ENCODE measurements at places on chromosomes 4 and X.

DNA sequence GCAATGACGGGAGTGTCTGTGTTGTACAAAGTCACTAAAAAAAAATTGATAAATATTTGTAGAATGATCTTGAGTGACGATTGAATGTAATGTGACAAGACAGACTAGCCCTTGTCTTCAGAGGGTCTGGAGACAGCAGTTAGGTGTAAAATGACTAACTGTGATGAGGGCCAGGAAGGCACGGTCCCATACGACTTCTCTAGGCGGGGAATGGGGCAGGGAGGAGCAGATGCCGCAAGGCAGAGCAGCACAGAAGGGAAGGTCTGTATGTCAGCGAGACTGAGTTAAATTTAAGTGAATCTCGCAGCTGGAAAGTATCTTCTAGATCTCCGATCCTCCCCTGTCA, 405 bp downstream of the CENPE start:
- DNase-seq: no peak

- DNase-seq: no peak
Measured at GRCh38 chr4:68693325-68694075, 23.0 kb upstream of the UGT2B15 start.

DNA sequence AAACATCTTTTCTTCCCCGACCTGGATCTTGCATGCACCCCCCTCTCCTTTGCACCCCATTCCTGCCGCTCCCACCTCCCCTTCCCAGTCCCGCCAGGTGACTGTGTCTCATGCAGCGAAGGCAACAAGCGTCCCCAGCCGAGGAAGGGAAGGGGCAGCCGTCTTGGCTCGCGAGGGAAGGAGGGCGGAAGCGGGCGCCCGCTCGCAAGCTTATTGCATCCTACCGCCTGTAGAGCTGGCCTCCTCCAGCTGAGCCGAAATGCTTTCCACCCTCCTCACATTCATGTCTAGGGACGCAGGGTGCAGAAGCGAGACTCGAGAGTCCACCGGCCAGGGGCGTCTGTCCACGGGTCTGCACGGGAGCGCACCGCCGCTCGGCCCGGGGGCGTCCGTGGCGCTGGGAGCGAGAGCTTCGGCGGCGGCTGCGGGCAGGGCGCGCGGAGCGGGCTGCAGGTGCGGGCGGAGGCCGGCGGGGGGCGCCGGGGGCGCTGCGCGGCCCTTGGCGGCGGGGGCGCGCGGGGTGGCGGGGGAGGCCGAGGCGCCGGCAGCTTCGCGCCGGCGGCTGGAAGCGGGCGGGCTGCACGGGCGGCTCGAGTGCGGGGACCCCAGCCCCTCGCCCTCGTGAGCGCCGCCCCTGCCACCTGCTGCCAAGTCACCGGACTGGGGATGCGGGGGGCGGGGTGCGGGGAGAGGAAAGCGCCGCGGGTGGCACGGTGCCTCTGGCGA, at the start of gene KCNIP4:
Gene KCNIP4, minus strand, starts transcription at position 426 of the 726 bp plus-strand sequence.
- DNase-seq: no peak

GRCh38 chr4:128871948-128872347, 62.4 kb downstream of the JADE1 start:
- DNase-seq: peak; percentile 20

DNA sequence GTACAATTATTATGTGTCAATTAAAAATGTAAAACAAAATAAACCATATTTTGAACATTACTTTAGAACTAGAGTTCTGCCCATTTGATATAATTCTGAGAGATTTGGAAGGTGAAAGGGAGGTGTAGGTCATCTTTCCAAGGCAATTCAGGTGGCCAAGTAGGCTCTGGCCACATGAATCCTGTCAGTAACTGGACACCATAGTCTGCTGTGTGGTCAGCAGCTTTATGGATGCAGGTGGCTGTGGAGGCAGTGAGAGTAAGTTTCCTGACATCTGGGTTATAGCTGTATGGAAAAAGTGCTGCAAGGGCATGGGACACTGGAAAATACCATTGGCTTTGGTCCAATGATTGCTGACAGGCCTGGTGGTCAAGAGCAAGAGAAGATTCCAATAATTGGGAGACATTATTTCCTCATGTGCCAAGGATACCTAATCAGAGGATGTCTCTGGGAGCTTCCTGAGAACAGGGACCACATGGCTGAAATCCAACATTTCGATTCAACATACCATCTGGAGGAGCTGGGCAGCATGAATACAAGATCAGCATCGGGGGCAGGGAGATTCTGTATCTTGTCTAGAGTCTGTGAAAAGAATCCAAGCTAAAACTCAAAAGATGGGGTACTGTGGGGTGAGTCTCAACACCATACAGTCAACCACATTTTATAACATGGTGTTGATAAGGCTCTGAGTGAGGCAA, 523.1 kb downstream of the MID1IP1 start:
- DNase-seq: no peak

GRCh38 chr4:17094876-17095210, 196.4 kb upstream of the LDB2 start:
- no peak for DNase-seq

DNA sequence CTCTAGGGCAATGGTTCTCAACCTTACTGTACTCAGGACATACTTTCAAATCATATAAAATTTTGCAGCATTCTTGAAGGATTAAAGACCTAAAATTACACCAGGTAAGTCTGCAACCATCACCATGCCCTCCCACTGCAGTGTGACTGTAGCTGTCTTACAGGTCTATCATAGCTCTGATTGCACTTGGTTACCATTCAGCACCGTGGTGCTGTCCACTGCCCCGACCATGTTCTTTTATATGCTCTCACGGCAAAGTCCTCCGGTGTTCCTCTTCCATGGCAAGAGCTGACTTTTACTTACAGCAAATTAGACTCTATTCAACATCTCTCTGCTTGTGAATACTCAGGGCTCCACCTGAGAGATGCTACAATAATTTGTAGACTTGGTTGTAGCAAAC, 11.5 kb downstream of the CRMP1 start:
- no peak for DNase-seq

DNA sequence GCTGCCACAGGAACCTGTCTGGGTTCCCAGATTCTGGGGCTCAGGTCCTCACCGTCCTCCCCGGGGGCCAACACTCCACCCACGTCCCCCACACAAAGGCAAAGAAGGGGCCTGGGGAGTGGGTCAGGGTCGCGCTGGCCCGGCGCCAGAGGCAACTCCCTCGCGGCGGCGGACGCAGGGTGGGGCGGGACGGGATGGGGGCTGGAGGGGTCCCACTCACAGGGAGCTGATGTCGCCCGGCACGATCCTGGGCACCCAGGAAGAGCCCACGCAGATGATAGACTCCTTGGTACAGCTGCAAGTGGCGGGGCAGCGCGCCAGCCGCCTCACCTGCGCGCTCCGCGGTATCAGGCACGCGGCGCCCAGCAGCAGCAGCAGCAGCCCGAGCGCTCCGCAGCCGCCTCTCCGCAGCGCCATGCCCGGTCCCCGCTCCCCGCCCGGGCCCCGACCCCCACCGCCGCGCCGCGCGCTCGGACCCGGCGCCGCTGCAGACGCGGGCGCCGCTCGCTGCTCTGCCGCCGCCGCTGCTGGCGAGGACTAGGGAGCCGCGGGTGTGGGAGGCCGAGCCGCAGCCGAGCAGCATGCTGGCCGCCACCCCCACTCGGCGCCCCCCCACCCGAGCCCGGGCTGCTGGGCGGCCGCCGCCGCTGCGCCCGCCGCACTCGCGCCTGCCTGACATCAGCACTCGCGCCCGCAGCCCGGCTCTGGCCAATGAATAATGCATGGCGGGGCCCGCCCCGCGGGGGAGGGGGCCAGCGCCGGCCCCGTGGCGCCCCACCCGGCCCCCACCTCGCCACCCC, at the start of gene LGI2:
Gene LGI2, minus strand, starts transcription at position 670 of the 800 bp plus-strand sequence. Its CDS starts 253 bp downstream, at position 417.
- peak; percentile 29 for DNase-seq

GRCh38 chr4:61273233-61273632, 73.1 kb downstream of the ADGRL3 start:
- no peak for DNase-seq

DNA sequence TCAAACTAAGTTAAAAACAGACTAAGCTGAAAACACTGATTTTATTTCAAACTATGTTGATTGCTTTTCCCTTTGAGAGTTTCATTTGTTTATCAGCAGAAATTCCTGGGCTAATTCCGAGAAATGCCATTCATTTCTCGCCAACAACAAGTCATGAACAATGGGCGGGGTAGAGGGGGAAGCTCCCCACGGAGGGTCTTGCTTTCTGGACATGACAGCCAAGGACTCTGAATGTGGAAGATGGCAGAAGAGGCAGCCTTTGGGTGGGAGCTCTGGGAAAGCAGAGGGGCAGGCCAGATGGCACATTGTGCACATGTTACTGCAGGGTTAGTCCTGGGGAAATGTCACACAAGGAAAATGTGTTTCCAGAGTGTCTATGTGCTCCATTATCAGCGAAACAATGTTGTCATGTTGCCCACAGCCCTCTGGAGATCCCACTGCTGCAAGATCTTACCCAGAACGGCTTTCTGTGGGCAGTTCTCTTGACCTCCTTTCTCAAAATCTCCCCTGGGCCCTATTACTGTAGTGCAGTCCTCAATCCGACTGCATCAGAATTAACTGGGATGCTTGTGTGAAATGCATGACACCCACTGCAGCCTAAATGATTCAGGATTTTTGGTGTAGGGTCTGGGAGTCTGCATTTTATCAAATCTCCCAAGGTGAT, 45.0 kb downstream of the CHRDL1 start:
- DNase-seq: no peak

- peak; percentile 55 for DNase-seq
Measured at GRCh38 chr4:16794816-16795445, 103.5 kb downstream of the LDB2 start.

DNA sequence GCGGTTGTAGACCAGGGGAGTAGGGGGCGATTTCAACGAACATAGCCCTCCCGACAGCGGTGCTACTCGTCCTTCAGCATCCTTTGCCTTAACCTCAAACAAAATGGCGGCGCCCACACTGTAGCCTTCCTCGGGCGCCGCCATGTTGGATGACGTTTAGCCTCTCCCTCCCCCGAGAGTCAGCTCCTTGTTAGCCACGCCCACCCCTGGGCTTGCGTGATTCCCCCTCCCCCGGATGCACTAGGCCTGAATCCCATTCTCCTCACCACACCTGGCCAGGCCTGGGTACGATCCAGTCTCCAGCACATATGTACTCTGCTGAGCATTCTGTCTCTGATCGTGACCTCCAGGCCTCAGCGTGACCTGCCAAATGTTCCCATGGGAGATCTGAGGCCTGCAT, 49.0 kb upstream of the ZNF157 start:
- peak; percentile 28 for DNase-seq

DNA sequence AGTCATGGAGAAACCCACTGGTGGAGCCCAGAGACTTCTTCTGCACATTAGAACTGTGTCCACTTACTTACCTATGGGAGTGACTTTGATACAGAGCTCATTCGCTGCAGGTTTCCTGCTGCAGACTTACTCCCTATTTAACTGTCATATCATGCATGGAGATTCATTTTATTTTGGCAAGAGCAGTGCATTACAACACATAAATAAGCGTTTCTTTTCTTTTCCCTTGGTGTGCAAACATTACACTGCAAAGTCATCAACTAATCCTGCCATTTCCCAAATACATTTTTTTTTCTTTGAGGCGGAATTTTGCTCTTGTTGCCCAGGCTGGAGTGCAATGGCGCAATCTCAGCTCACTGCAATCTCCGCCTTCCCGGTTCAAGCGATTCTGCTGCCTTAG, 230.9 kb upstream of the SFRP2 start:
- DNase-seq: no peak

DNA sequence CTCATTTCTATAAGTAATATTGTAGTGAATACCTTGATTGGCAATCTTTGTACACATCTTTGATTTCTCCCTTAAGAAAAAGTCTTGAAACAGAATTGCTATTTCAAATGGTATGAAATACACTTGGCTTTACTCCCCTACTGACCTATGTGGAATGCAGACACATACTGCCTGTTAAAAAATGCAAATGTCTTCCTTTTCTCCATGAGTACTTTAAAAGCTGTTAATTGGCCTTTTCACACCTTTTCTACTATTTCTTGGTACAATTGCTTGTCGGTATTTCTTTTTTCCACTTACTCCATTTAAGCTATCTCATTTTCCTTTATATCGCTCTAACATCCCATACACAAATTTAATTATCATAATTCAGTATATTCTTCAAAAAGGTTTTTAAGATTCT, 87.2 kb downstream of the FRYL start:
- no peak for DNase-seq

DNA sequence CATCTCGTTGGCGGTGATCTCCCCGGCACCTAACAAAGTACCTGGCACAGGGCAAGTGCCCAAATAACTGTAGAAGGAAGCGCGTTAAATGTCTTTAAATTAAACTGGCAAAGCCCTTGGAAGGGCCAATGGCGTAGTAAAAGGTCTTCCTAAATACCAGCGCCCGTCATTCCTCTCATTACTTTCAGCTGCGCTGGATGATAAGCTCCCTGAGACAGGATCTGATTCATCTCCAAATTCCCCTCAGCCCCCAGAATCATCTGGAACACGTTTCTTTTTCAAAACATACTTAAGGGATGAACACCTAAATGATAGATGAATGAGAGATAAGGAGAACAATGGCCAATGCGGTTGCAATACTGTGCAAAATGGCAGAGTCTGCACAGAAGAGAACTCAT, 95.1 kb downstream of the AFAP1 start:
- DNase-seq: peak; percentile 14

DNA sequence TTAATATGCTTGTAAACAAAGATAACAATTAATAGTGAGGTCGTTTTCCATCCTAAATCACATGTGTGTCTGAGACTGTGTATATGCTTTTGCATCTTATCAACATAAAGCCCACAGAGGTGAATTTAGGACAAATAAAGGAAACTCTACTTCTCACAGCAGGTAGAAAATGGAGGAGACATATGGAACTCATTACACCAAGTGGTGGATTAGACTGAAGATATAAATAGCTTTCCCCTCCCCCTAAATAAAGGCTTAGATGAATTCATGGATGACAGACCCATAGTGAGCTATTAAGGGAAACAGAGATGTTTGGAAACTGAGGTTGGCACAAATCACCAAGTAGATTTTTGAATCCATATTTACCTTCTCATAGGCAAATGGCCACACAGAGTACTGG, 79.7 kb downstream of the GRIA3 start:
- no peak for DNase-seq

- DNase-seq: no peak
Measured at GRCh38 chrX:148649145-148649795, 148.9 kb downstream of the AFF2 start.

- DNase-seq: no peak
Measured at GRCh38 chr4:12375805-12376204, 947.1 kb upstream of the HS3ST1 start.

GRCh38 chr4:7381221-7381889, 53.4 kb downstream of the PSAPL1 start:
- DNase-seq: peak; percentile 35

DNA sequence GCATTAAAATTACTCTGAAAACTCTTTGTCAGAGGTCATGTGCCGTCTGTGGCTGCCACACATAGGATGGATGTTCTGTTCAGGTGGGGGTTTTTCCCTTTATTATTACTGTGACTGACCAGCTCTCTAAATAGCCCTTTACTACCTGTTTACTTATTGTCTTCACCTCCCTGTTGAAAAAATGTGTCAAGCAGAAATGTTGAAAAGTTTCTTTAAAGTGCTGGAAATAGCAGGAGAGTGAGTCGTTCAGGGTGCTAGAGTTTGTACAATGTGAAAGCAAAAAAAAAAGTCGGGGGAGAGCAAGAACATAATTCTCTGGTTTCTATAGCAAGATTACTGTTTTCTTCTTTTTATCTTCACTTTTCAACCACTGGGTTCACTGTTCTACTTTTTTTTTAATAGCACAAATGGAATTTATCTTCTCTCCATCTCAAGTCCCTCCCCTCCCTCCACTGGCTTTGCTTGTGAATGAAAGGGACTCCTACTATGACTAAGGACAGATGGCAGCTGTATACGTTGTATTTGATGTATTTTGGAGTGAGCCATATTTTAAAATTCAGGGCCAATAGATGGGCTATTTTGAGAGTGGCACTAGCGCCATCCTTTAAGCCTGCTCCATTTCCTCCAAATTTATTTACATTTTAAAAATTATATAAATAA, 33.3 kb downstream of the ARX start:
- DNase-seq: no peak

- DNase-seq: no peak
Measured at GRCh38 chr4:145001635-145002034, 96.4 kb downstream of the ANAPC10 start.

Measured in AG08395 (cell line).